Sigmoid colon (tissue), 7 donors: ENCODE measurements at places on chromosomes 7 and 10. TPM values are rescaled to one million over a fixed set of nuclear protein-coding genes. Genes with fewer than 3 reads are reported as not detected.

SCIN gene
- total RNA-seq: 0.28 TPM

ZNF117 gene
- total RNA-seq: 7.3 TPM

MSRB2 gene
- total RNA-seq: 48.2 TPM

DDX50 gene
- total RNA-seq: 64.3 TPM

CYP26A1 gene
- not detected for total RNA-seq

MACROH2A2 gene
- 6.4 TPM for total RNA-seq

SH2D4B gene
- total RNA-seq: not detected

PLCE1 gene
- 9.6 TPM for total RNA-seq

CHST3 gene
- 25.5 TPM for total RNA-seq

PRKG1 gene
- 92.9 TPM for total RNA-seq

SPDYE1 gene
- total RNA-seq: not detected

AOC1 gene
- not detected for total RNA-seq

SPDYE16 gene
- not detected for total RNA-seq

MYO1G gene
- 1.1 TPM for total RNA-seq

GIMAP1 gene
- 5.0 TPM for total RNA-seq

ANKRD2 gene
- not detected for total RNA-seq

SYT15 gene
- total RNA-seq: 1.1 TPM

SEMA3A gene
- 50.1 TPM for total RNA-seq

HOXA10 gene
- 63.1 TPM for total RNA-seq

NUDT13 gene
- 2.1 TPM for total RNA-seq

HECTD2 gene
- 27.4 TPM for total RNA-seq

LIPK gene
- total RNA-seq: not detected

NKX1-2 gene
- not detected for total RNA-seq

NODAL gene
- total RNA-seq: not detected

MLXIPL gene
- total RNA-seq: 7.2 TPM

HOXA13 gene
- total RNA-seq: 22.9 TPM

LRRC4 gene
- total RNA-seq: 1.4 TPM

CPED1 gene
- total RNA-seq: 79.6 TPM

ASAH2 gene
- total RNA-seq: 0.55 TPM

TAX1BP1 gene
- 117 TPM for total RNA-seq

ATP5F1C gene
- 356 TPM for total RNA-seq

C10orf67 gene
- not detected for total RNA-seq

PTN gene
- 40.0 TPM for total RNA-seq

TMEM270 gene
- total RNA-seq: not detected

KLLN gene
- 0.33 TPM for total RNA-seq

PPP1R17 gene
- not detected for total RNA-seq

TMEM106B gene
- total RNA-seq: 64.5 TPM

CLDN3 gene
- total RNA-seq: 1.1 TPM

DDIT4 gene
- 202 TPM for total RNA-seq

CCL24 gene
- not detected for total RNA-seq

PNLIPRP3 gene
- total RNA-seq: not detected

CFTR gene
- 0.33 TPM for total RNA-seq

SPDYE8 gene
- not detected for total RNA-seq

LIPJ gene
- not detected for total RNA-seq

SP8 gene
- total RNA-seq: not detected

ADAP1 gene
- total RNA-seq: 11.4 TPM

CPN1 gene
- not detected for total RNA-seq

ANXA8L1 gene
- not detected for total RNA-seq

CDK1 gene
- 2.5 TPM for total RNA-seq

ADAM12 gene
- total RNA-seq: 0.55 TPM

OR2A1 gene
- total RNA-seq: 0.36 TPM

PPA1 gene
- total RNA-seq: 64.5 TPM

TMEM229A gene
- 0.71 TPM for total RNA-seq
